HFFc6 (cell line): ENCODE measurements at places on chromosomes 5 and 9. TPM values are rescaled to one million over a fixed set of nuclear protein-coding genes. Genes with fewer than 3 reads are reported as not detected.

GRCh38 chr5:112697322-112697721 lies 40.4 kb upstream of the APC start:
- no peak for DNase-seq

DNA sequence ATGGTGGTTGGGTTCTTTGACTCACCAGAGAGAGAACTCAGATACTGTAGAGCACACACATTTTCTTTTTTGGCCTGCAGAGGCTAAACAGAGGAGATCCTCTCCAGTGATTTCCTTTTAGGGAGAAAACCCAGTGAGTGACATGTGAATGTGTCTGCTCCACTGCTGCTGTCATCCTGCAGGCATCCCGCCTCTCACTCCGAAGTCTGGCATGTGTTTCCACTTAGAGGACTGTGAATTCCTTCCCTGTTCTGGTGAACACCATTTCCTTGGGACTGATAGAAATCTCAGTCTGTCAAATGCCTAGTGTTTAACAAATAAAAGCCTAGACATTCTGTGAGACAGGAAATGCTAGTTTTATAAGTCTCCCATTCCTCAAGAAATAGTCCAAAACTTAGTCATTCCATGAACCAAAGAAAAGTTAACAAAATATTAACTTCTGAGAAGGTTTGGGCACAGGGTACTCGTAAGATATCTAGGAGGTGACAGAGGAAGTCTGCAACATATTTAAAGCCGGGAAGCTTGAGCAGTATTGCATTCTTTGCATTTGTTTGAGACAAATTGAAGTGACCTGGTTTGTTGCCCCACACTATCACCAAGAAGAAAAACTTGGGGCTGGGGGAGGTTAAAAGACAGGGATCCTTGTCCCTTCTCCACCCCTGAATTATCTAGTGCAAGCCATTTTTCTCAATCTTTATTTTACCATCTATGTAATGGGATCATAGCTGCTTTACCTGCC lies 74.9 kb upstream of the NIPAL4 start:
- DNase-seq, result peak; percentile 100

GRCh38 chr9:97160255-97160654 lies 121.3 kb upstream of the CTSV start:
- no peak for DNase-seq

GRCh38 chr5:136249678-136250266 lies 56.8 kb upstream of the SMIM32 start:
- DNase-seq, result peak; percentile 51

Gene FOXD4L4
- total RNA-seq, result 0.21 TPM in 1 of 3 replicates, not detected in the others

Gene UGT3A1
- not detected in 2 replicates for total RNA-seq

DNA sequence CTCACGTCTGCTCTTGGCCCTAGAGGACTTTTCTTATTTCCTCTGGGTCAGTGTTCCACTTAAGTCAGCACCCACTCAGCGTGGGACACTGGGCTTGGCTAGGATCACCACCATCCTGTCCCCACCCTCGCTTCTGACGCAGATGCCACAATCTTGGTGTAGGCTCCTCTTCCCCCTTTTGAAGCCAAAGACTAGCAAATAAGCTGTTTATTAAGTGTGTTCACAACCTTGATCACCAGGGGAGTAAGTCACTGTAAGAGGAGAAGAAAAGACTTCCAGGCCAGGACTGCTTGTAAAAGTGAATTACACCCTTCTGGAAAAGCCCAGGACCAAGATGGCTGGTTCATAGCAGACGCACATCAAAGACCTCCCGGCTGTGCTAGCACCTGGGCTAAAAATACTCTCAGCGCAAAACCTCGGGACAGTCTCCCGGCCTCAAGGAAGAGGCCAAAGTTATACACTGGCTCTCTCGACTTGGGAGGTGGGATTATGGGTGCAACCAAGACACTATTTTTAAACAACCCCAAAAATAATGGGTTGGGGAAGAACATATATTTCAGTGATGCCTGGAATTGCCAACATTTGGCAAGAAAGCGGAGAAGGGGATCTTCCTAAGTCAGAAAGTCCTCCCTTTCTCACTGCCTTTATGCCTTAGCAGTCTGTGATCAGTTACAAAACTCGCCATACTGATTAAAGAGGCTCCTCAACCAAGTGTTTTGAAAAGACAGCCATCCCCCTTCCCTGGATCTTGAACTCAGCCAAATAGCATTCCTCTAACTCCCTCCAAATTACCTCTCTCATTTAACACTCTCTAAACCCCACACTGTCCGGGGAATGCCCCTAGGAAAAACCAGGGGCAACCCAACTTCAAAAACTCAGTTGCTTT lies 69.4 kb downstream of the RAPGEF1 start:
- no peak for DNase-seq

DNA sequence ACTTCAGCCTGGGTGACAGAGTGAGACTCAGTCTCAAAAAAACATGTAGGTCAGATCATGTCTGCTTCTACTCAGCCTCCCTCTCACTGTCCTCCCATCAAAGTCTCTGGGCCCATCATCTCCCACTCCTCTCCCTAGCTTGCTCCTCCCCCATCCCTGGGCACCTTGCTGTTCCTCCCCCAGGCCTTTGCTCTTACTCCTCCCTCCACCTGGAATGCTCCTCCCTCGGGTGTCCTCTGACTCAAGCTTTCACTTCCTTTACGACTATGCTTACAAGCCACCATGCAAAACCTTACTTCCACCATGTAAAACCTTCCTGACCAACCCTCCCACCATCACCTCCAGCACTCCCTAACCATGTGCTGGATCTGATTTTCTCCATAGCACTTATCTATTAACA lies 51.5 kb downstream of the MTMR12 start:
- no peak for DNase-seq

- no peak for DNase-seq
Measured at GRCh38 chr5:33524476-33524875, 83.7 kb downstream of the TARS1 start.

GRCh38 chr9:35338561-35339274 lies 151.2 kb upstream of the RUSC2 start:
- DNase-seq, result no peak

DNA sequence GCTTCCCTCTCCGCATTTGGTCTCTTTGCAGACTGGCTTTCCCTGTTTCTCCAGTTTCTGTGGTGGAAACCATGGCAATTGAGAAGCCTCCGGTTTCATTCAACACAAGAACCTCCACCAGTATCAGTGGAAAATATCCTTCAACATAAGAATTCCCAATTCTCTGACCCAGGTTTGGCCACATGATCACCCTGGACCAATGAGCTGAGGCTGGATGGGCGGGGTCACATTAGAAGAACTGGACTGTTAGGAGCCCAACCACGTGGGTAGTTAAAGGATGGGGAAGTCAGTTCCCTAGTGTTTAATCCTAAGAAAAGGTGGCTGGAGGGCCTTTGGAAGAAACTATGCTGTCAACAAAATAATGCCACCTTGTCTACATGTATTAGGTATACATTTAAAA lies 336.3 kb downstream of the DMRT2 start:
- DNase-seq, result no peak

GRCh38 chr9:12708562-12709298 lies 15.5 kb downstream of the TYRP1 start:
- DNase-seq, result peak; percentile 66

Gene SPOUT1
- total RNA-seq, result 33.3 to 46.9 TPM (median 33.5 TPM) in 3 replicates

Gene GHR
- 1.3 and 2.1 TPM in 2 replicates for total RNA-seq

DNA sequence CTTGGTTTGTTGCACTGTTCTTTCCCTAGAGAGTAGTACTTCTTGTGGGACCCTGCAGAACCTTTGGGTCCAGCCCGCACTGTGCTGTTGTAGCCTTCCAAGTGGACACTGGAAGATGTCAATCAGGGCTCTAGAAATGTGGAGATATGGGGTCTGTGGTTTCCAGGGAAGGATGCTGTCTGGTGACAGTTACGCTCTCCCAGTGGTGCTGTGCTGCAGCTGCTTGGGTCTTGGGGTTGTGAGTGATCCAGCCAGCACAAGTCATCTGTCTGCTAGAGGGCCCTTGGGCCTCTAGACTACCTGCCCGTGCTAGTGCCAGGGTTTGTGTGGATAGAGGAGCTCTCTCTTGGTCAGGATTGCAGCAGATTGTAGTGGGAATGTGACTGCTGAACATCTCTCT lies 484.5 kb downstream of the DMAC1 start:
- DNase-seq, result no peak

GRCh38 chr5:108620516-108620915 lies 127.2 kb upstream of the FER start:
- no peak for DNase-seq

DNA sequence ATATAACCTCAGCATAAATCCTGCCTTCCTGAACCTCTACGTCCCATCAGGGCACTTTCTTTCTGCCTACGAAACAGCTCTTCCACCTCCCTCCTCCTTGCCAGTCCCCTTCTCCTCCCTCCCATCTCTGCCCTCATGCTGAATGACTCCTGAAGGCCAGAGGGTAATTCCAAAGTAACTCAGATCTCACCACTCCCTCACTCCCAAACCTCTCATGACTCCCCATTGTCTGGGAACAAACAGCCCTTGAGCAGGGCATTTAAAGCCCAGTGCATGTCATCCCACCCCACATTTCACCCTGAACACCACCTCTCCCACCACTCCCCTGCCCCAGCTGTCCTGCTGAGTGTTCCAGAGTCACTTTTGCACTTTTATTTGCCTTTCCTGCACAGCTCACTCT lies 8.9 kb upstream of the FBP1 start:
- no peak for DNase-seq

Gene OMD
- not detected in 2 replicates for total RNA-seq

Gene FST
- total RNA-seq, result 14.7 to 81.9 TPM (median 15.2 TPM) in 3 replicates

DNA sequence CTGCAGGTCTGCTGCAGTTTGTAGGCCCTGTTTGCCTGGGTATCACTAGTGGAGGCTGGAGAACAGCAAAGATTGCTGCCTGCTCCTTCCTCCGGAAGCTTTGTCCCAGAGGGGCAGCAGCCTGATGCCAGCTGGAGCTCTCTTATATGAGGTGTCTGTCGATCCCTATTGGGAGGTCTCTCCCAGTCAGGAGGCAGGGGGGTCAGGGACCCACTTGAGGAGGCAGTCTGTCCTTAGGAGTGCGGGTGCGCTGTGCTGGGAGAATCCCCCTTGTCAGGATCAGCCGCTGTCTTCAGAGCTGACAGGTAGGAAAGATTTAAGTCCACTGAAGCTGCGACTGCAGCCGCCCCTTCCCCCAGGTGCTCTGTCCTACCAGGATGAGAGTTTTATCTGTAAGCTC lies 64.9 kb downstream of the CCDC171 start:
- DNase-seq, result no peak

GRCh38 chr9:2677915-2678889 lies 39.1 kb upstream of the KCNV2 start:
- DNase-seq, result no peak

Gene ERAP2
- total RNA-seq, result 0.28 to 1.4 TPM (median 0.66 TPM) in 3 replicates

DNA sequence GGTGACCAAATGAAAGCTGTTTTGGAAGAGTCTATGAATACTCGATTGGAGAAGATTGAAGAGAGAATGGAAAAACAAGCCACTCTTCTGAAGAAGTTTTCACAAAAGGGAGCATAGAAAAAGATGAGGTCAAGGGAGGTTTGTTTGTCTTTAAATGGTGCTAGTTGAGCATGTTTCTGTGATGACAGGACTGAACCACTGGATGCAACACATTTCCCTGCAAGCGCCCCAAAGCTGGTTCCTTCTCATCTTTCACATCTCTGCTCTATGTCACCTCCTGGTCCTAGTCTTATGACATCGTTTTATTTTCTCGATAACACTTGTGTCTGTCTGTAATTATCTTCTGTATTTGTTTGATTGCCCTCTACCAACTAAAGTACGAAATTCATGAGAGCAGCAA lies 3.8 kb upstream of the CCDC192 start:
- DNase-seq, result no peak

- DNase-seq, result no peak
Measured at GRCh38 chr5:67813877-67814539, 401.5 kb upstream of the PIK3R1 start.

DNA sequence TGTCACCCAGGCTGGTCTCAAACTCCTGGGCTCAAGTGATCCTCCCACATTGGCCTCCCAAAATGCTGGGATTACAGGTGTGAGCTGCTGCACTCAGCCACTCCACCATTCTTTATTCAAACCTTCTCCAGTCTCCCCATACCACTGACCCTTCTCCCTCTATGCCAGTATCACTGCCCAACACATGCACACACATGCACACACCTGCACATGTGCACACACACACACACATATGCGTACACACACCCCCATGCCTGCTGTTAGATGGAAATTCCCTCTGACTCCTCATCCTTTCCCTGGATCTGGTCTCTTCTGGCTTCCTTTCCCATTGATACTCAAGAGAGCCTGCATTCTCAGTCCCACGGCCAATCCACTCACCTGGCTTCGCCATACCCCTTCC lies 170.0 kb downstream of the CRB2 start:
- no peak for DNase-seq

Gene RGS7BP
- total RNA-seq, result not detected in 2 replicates

Gene WDR38
- not detected in 3 replicates for total RNA-seq

DNA sequence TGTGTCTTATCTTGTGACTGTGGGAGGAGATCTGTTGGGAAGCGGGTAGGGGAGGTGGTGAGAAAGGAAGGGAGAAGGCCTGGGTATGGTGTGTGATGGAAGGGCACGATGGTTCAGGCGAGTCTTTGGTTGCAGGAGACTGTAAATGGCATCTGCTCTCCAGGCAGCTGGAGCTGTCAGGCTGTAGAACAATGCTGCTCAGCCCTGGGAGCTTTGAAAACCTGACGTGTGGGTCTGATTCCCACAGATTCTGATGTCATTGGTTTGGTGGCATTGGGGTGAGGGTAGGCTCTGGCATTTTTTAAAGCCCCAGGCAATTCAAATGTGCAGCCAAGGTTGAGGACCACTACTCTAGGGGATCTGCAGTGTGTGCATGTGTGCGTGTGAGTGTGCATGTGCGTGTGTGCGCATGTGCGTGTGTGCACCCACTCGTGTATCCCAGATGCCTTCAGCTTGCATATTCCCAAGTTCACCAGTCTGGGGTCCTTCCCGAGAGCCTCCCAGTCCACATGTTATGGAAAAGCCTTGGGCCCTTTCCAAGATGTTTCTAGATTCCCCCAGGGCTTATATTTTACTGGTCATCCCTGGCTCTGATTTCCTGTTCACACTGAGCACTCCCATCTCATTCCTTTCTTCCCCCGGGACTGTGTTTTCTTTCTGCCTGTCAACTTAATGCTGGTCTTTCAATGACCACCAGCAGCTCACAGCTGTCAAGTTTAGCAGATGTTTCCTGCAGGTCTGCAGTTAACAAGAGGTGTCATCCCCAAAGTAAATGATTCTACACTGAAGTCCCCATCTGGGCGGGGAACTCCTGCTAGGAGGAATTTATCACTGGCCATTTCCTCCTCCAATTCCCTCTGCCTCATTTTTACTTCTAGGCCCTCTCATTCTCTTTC lies 34.0 kb downstream of the BOD1 start:
- no peak for DNase-seq

DNA sequence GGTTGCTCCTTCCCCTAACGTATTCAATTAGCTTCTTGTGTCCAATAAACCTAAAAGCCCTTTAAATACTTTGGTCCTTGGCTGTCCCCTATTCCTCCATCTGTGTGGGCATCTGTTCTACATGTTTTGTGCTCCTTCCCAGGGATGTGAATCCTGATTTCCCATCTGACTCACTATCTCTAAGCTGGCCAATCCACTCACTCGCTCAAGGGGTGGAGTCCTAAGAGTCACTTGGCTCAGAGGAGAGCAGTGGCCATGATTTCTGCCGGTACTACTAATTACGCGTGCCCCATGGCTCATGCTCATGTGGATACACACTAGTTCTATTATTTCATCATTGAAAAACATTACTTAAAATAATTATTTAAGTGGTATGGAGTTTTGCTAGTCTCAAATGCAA lies 89.6 kb downstream of the TAF11L14 start:
- no peak for DNase-seq

GRCh38 chr9:2043881-2044462 lies 28.8 kb downstream of the SMARCA2 start:
- DNase-seq, result no peak

Gene FOXI1
- total RNA-seq, result not detected in 2 replicates

Gene ISL1
- 0.48 and 3.9 TPM in 2 replicates for total RNA-seq

Gene CFAP90
- total RNA-seq, result not detected in 3 replicates

GRCh38 chr5:119435436-119436132 lies 16.7 kb upstream of the HSD17B4 start:
- DNase-seq, result no peak

Gene SPINK5
- total RNA-seq, result not detected in 3 replicates

Gene LCN15
- not detected in 3 replicates for total RNA-seq
